ENCODE measurements at places on chromosomes 12 and 14.

DNA sequence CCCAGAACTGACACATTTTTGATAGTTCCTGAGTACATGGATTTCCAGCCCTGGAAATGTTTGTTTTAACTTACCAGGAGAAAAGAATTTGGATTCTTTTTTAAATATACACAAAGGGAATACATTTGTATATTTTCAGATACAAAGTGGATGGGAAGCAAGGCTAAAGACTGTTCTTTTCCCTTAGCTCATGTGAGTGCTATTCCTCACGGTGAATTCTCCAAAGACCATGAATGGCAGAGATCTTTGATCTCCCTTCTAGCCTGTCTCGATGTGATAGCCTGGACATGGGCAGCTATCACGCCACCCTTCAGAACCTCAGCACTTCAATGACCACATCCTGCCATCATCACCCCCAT is 91.3 kb downstream of the DPF3 start:
- no peak for DNase-seq

- no peak for DNase-seq
Measured at GRCh38 chr12:124537525-124538193, 29.8 kb downstream of the NCOR2 start.

DNA sequence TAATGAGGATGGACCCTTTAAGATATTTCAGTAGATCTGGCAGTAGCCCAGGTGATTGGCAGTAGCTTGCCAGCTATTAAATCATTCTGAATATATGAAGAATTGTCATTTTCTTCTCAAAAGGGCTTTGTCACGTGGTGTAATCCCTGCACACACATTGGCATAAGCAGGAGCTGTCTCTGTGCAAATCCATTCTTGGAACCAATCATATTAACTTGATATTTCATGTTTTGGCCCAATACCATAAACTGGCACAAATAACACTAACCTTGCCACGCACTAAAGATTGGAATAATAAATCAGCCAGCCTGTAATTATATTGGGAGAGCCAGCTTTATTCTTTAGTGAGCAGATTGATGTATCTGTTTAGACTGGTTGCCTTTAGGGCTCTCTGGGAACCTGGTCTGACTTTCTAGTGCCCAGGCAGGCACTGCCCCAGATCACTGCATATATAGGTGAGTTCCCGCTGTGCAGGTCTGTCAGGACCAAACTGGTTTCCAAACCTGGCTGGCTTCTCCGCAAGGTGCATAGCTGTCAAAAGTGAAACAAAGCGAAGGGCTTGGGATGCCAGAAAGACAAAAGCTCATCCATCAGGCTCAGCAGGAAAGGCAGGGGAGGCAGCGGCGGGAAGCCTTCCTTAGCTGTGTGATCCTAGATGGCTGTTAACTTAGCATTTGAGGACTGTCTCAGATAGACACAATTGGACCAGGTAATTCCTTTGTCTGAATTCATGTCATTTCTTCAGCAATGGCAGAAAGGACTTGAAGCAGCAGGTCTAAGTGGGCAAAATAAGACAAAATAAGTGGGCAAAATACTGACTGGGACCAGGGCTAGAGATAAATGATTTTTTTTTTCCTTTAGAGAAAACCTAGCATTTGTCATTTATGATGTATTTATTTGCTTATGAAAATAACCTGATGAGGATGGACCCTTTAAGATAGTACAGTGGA is 128.8 kb upstream of the DYRK2 start:
- DNase-seq, result no peak

GRCh38 chr14:64060648-64061096 is 207.9 kb downstream of the SYNE2 start:
- peak; percentile 26 for DNase-seq

- no peak for DNase-seq
Measured at GRCh38 chr12:54683398-54683797, 35.2 kb upstream of the DCD start.
